ENCODE measurements at places on chromosomes 5 and 9.

- no peak for DNase-seq
Observed at GRCh38 chr5:177602458-177602830, 2.5 kb downstream of the B4GALT7 start.

DNA sequence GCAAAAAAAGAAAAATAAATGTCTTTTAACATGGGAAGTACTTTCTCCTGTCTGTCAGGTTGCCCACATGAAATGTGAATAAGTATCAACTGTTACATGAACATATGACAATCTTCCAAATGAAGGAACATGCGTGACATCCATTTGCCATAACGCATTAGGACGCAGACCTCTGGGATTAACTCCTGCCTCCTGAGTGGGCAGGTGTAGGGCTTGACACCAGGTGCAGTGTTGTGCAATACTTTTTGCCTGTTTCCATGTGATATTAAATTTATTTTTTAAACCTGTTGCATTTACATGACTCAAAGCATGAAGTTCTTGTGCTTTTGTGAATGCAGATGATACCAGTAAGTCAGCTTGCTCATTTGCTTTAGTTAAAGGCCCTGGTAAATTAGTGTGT lies 8.7 kb upstream of the TMEM141 start:
- no peak for DNase-seq

GRCh38 chr9:104858846-104859245 lies 69.1 kb downstream of the ABCA1 start:
- DNase-seq: no peak

GRCh38 chr9:91714020-91714806 lies 235.8 kb downstream of the ROR2 start:
- DNase-seq: peak; percentile 50

DNA sequence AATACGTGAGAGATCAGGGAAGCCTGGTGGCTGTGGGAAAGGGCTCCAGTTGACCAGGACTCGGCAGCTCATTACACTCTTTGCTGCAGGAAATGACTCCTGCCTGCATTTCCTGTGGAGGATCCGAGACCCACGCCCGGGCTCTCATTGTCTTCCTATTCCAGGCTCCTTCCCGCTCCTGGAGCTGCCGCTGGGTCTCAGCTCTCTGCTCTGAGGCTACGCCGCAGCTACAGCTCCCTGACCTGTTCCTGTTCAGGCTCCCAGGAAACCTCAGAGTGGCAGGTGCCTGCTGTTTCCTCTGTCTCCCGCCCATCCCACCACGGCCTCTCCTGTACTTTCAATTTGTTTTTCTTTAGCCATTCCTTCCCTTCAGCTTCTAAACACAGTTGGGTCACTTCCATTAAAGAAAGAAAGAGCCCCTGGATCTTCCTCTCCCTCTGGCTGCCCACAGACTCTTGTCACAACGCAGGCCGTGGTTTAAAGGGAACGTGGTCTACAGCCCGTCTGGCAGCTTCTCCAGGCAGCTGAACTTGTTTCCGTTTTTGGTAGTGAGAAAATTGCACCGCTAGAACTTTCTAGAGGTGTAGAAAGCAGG lies 71.5 kb downstream of the IL6ST start:
- no peak for DNase-seq

DNA sequence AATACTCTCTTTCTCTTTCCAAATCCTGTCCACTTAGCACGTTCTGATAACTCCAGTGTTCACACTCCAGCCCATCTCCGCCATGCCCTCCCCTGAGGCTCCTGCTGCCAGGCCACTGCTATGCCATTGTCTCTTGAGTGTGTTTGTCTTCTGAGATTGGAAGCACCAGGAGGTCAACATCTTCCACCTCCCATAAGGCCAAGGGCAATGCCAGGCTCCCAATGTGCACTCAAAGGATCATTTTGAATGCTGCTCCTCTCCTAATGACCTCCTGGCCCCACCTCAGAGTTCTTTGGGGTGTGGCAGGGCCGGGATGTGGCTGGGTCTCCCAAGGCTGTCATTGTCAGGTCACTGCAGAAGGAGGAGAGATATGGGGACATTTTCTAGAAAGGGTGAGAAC lies 19.5 kb downstream of the IGIP start:
- no peak for DNase-seq

- no peak for DNase-seq
Observed at GRCh38 chr5:180041301-180042274, 30.0 kb downstream of the RNF130 start.

GRCh38 chr9:91035825-91036208 lies 234.2 kb downstream of the SYK start:
- DNase-seq: no peak

DNA sequence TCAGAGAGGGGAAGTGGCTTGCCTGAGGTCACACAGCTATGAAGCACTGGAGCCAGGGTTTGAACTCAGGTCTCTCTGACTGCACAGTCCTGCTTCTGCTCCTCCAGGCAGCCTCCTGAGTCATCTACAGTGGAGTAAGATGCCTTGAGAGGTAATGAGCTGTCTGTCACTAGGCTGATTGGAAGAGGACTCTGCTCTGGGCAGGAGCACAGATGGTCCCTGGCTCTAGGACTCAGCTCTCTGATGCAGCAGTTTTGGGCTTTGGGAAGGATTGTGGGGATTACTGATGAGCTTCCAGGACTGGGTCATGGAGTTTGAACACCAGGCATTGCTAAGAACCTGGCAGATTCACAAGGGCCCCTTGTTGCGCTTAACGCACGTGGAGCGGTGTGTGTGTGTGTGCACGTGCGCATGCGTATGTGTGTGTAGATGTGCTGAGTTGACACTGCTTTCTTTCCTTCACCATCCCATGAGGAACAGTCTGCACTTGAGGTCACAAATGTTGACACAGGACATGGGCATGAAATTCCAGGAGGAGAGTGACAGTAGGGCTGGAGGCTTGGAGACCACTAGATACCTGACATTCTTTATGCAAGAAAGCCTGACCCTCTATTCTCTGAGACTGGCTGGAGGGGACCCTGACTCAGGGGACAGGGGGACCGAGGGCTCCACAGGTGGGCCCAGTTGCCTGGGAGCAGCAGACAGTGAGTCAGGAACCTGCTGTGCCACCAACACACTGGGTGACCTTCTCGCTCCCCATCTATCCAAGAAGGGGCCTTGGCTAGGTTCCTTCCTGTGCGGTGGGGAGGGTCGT lies 170.5 kb downstream of the RGS3 start:
- no peak for DNase-seq

Data from HEK293T (cell line).